GM04504 (cell line): ENCODE measurements at places on chromosomes 3 and 15.

- DNase-seq = no peak
Measured at GRCh38 chr3:171640520-171641412, 169.5 kb downstream of the PLD1 start.

GRCh38 chr3:119891944-119892721 is 110.2 kb downstream of the NR1I2 start:
- DNase-seq = peak; percentile 44

GRCh38 chr3:16533928-16534574 is 20.6 kb upstream of the RFTN1 start:
- no peak for DNase-seq

- no peak for DNase-seq
Measured at GRCh38 chr15:31010036-31010435, 18.6 kb upstream of the MTMR10 start.

DNA sequence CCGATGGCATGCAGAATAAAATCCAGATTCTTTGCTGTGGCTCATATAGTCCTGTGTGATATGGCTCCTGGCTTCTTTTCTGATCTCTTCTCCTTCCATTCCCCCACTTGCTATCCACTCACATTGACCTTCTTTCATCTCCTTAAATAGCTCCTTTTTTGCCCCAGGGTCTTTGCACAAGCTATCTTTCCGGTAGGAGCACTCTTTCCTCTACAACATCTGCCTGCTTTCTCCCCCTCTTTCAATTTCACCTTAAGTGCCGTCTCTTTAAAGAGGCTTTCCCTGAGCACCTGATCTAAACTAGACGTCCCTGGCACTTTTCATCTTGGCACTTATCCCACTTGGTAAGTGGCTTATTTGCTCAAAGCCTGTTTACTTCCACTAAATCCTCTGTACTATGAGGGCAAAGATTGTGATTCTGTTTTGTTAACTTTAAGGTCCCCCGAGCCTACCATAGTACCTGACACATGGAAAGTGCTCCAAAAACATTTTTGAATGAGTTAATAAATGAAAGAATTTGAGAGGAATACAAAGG is 323.3 kb upstream of the TLE3 start:
- DNase-seq = no peak

- no peak for DNase-seq
Measured at GRCh38 chr15:69758810-69759790, 306.5 kb downstream of the RPLP1 start.

DNA sequence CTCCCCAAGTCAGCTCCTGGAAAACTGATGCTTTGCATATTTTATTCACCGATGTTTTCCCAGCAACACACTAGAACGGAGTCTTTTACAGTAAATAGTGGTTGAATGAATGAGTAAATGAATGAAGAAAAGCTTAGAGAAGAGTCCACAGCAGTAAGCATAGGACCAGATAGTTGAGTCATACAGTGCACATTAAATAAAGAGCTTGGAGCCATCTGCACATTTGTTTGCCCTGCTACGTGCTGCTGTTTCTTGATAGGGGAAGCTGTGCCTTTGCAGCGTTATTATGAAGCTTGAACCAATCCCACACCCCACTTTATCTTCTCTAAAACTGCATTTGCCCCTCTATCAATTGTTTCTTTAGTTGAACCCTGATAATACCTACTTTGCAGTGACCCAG is 1.2 kb downstream of the FAM98B start:
- DNase-seq = no peak

DNA sequence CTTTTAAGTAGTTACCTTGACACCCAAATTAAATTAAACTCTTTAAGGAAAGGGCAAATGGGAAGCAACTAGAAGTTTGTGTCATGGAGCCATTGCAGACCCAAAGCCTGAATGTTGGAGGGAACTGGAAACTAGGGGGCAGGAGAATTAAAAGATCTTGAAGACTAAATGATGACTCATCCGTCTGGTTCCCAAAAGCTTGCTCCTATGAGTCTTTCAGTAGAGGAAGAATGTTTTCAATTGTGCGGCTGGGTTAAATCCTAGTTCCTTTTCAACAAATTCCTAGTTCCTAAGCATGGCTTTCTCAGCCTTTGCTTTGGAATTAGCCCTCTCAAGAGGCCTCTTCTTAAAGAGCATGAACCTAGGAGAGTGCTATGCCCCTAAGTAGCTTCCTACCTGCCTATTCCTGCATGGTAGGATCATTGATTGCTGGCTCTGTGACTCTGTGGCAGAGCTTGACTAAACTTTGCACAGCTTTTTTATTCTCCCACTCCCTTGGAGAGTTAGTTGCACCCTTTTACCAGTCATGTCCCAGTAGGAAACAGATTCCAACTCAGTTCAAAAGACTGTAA is 17.7 kb downstream of the CLEC3B start:
- peak; percentile 59 for DNase-seq

GRCh38 chr3:108610651-108611050 is 21.1 kb downstream of the DZIP3 start:
- DNase-seq = no peak

DNA sequence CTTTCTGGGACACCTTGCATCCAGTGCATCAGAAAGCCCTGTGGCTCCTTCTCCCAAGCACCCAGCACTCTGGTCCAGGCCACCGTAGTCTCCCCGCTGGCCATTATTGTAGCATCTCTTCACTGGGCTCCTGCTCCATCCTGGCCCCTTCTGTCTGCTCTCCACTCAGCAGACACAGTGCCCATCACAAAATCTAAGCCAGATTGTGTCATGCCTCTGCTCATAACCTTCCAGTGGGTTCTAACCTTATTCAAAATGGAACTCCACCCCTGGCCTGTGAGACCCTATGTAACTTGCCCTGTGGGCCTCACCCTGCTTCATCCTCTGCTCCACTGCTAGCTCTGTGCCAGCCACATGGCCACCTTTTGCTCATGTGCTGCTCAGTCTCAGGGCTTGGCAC is 31.7 kb upstream of the PRR23E start:
- no peak for DNase-seq
